ENCODE measurements at places on chromosomes 7 and 10.

DNA sequence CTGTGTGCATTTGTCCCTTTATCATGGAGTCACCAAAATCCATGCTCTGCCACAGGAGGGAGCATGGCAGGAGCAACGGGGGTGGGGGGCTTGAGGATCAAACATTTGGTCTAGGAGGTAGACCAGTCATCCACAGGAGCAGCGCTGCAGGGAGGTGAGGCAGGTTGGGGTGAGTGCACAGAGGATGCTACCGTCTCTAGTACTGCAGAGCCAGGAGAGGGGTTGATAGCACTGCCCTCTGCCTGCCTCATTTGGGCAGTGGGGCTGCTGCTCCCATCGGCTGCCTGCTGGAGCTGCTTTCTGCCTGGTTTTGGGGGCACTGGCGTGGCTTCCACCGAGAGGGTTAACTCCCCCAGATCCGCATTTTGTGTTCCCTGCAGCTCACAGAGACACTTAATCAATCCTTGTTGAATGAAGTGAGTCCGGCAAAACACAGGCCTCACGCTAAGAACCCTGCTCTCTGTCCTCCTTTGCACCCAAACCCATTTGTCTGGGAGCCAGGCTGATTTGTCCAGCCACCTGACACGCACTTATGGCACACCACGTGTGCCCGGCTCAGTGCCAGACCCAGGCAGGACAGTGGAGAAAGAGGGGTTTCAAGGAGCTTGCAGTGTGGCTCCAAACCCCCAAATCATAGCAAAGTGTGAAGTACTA is 527.1 kb upstream of the FOXK1 start:
- no peak for DNase-seq

DNA sequence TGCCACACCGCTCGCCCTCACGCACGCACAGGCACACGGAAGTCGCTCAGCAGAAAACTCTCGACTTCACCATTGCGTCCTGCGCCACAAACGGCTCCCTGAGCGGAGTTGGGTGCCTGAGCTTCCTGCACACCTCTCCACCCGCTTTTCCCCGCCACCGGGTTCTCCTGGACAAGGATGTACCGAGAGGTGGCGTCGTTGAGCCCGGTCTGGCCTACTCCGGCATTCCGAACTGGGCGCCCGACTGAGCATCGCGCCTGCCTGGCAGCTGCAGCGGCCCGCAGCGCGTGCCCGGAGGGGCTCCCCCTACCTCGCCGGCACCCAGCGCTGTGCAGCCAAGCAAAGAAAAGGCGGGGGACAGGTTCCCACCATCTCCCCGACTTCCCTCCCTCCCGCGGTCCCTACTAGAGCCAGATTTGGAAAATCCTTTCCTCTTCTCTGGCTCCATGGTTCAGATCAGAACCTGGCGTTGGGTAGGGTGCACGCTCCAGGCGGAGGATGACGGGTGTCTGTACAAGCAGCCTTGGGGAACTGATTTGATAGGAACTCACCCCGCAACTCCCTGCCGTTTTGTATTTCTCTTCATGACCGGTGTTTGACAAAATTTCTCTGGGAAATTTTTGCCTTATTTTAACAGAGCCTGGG is 1.7 kb downstream of the SORCS3 start:
- no peak for DNase-seq

DNA sequence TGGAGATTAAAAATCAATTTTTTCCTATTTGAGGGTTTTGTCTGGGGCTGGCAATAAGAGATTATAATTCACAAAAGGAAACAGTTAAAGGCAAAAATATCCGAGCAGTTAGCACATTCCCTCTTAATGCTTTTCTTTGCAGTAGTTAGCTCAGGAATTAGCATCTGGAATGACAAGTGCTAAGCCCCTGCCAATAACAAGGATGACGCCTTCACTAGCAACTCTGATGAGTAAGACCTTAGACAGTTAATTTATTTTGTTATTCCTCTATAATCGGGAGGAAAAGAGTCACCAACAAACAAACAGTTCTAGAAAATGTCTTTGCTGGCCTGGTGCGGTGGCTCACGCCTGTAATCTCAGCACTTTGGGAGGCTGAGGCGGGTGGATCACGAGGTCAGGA is 151.3 kb downstream of the TRIL start:
- DNase-seq = no peak

DNA sequence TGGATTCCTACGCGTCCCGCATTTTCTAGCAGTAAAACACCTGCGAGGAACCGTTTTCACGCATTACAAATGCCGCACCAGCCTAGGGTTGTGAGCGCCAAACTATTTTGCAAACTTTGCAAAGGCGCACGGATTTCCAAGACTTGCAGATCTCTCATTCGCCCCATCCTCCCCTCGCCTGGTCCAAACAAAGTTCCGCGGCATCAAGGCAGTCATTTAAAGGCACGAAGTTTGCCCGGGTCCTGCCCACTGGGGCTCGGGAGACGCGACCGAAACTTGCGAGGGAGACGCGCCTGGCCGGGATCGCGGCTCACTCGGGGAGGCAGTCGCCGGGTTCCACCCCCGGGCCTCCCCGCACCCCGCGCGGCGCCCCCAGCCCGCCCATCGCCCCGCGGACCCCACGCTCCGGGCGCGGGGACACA is 613 bp downstream of the USP6NL start:
- peak; percentile 7 for DNase-seq

DNA sequence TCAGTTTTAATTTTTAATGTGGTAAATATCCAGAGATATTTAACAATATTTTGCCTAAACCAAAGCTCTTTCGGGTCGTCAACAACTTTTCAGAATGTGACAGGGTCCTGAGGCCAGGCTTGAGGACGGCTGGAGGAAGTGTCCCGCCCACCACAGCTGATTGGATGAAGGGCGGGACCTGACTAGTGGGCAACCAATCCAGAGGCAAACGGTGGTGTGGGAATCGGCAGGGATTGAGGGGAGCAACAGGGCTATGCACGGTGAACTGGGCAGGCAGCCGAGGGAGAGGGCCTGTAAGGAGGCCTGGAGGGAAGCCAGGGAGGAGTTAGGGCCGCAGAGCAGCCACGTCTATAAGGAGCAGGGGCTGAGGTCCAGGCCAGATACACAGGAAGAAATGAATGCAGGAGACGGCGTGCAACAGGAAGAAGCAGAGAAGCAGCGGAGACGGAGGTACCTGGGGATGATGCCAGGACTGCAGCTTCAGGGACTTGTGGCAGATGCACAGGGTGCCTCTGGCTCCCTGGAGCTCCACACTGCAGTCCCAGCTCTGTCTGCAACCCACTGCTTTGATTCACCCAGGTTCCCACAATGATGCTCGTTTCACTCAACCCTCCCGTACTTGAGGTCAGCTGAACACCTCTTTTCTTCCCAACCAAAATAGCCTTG is 46.1 kb upstream of the ZMIZ1 start:
- DNase-seq = no peak

DNA sequence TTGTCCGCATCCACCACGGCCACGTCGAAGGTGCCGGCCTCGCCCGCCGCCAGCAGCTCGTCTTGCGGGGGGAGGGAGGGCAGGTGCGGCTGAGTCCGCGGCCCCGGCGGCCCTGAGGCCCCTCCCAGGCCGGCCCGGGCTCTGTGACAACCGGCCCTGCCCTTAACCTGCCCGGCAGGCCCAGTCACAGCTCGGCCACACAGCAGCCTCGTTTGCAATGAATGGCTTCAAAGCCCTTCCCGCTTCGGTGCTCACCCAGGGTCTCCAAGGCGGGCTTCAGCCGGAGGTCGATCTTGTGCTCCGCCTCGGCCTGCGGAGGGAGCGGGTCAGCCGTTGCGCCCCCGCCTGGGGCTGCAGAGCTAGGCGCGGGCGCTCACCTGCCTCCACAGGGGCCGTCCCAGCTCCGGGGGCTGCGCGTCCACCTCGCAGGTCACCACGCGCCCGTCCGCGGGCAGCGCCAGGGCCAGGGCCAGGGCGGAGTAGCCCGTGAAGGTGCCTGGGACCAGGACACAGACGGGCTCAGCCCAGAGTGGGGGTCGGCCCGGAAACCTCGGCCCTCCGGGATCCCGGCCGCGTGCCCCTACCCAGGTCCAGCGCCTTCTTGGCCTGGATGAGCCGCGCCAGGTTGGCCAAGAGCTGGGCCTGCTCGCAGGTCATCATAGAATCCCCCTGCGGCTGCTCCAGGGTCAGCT is 928 bp downstream of the COMTD1 start:
- DNase-seq = peak; percentile 3

- DNase-seq = no peak
Measured at GRCh38 chr10:9311702-9312499, 1257.4 kb downstream of the GATA3 start.

GRCh38 chr10:102135956-102136526 is 3.2 kb downstream of the PPRC1 start:
- DNase-seq = no peak

GRCh38 chr7:55474944-55475854 is 97.1 kb downstream of the VOPP1 start:
- no peak for DNase-seq

- DNase-seq = no peak
Measured at GRCh38 chr10:92801978-92802872, 46.1 kb upstream of the EXOC6 start.

DNA sequence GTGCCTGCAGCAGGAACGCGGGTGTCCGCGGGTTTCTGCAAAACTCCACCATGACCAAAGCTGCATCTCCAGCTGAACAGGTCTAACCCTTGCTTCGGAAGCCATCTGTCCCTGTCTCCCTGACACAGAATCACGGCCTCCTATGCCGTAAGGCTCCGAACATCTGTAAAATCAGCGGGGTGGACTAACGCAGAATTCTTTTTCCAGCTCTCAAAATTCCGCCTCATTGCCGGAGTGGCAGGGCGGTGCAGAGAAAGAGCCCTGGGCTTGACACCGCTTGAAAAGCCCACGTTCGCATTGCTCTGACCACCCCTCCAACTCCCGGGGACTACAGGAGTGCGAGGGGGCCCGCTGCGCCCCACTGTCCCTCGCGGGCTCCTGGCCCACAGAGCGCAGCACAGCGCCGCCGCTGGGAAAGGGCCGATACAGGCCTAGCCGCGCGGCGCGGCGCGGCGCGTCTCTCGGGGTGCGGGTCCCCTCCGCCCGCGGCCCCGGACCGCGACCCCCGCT is 409 bp downstream of the DNMBP start:
- no peak for DNase-seq

- no peak for DNase-seq
Measured at GRCh38 chr7:22140578-22140977, 194.9 kb upstream of the CDCA7L start.

DNA sequence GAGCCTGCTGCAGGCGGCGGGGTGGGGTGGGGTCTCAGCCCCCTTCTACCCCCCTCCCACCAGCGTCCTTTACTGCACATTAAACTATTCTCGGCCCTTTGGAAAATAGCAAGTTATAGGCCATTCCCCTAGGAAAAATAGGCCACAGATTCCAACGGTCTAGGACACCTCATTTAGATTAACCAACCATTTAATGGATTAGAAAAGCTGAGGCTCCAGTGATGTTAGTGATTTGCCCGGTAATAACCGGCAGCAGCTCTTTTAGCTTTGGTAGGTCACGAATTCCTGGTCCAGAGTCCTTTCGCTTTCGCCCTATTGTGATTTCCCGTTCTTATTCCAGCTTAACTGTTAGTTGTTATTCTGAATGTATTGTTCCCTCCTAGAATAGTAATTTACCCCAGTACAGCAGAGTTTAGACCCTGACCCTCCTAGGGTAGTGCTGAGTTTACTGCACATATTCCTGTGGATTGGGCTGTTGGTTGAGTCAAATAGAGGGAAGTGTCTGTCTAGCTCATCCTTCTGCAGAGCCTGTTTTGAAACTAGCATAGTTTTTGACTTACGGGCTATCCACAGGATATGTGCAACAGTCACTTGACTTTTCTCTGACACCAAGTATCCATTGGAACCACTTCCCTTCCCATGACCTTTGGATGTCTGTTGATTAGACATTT is 754 bp downstream of the GSTO1 start:
- DNase-seq = no peak

DNA sequence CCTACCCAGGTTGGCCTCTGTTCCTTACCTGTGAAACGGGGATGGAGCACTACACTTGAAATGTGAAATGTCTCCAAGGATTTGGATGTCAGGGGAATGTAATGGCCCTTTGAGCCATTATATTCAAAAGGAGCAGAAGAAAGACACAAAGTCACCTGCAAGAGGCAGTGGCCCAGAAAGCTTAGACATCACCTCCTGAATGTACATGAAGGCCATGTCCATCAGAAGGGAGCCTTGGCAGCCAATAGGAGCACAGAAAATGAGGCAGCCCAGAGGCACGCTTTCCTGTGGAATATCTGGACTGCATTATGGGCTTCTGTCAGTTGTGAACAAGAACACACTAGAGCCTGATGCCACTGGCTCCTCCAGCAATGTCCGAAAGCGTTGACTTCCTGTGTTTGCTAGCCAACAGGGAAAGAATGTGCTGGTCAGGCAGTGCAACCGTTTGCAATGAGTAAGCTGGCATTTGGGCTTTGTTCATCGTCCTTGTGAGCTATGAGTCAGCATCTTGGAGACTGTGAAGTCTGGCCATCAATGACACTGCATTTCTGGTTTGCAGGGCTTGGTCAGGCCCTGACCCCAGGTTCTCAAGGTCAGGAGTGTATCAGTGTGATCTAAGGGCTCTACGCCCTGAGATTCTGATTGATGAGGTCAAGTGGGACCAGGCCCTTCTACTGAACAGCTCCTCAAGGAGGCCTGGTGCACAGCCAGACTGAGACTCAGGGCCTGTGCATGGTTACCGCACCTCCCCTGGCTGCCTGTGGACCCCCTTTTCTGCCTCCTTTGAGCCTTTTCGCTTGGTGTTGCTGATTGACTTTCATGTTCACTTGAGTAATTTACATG is 222.4 kb downstream of the RPS24 start:
- peak; percentile 58 for DNase-seq

DNA sequence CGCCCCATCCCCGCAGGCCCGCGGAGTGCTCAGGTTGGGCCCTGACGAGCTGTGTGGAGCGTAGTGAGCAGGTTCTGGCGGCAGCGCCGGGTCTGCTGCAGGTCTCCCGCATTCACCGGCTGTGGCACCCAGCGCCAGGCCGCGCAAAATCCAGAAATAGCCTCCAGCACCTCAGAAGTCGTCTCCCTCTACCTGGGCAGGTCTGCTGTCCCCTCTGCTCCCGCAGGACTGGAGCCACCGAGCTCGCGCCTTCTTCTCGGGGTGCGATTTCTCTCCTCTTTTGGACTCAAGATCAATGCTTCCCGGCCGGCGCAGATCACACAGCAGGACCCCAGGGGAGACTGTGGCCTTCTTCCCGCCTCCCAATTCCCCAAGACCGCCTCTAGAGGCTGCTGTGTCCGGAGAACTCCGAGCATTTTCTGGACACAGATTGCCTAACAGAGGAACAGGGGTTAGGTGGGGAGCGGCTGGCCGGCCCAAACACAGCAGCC is 8.4 kb downstream of the TLX1 start:
- DNase-seq = no peak

Data from CD4-positive, alpha-beta T cell treated with Interleukin-1 beta for 1 hour (primary cell).